ENCODE measurements at places on chromosomes 11 and 22. TPM values are rescaled to one million over a fixed set of nuclear protein-coding genes. Genes with fewer than 3 reads are reported as not detected.

DEUP1 gene
- total RNA-seq, result not detected

GRCh38 chr22:26632422-26633155 is 10.8 kb downstream of the CRYBA4 start:
- DNase-seq, result no peak

DNA sequence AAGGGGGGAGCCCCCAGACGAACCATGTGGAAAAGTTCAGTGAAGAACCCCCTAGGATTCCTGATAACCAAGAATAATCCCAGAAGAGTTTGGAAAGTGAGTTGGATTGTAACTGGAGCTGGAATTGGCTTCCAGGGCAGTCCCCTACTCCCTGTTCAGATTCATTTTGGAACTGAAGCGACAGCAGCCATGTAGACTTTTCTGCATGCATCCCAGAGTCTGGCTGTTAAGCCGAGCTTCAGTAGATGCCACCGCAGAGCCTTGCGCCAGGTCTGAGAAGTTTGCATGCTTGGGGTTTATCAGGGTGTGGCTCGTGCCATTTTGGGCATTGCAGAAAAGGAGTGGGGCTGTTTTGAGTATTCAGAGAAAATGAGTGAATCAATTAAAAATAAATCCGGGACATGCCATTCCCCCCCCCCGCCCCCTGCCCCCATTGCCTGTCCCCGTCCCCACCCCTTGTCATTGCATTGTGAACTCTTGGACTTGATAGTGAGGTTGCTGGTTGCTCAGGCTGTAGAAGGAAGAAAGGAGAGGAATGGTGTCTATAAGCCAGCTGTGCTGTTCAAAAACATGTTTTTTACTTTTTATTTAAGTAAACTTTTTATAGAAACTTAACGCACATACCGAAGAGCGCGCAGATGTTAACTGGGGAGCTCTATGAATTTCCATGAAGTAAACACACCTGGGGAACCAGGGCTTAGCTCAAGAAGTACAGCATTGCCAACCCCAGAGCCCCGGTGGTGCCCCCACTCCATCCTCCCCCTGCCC is 71.2 kb downstream of the LDLRAD3 start:
- no peak for DNase-seq

DNA sequence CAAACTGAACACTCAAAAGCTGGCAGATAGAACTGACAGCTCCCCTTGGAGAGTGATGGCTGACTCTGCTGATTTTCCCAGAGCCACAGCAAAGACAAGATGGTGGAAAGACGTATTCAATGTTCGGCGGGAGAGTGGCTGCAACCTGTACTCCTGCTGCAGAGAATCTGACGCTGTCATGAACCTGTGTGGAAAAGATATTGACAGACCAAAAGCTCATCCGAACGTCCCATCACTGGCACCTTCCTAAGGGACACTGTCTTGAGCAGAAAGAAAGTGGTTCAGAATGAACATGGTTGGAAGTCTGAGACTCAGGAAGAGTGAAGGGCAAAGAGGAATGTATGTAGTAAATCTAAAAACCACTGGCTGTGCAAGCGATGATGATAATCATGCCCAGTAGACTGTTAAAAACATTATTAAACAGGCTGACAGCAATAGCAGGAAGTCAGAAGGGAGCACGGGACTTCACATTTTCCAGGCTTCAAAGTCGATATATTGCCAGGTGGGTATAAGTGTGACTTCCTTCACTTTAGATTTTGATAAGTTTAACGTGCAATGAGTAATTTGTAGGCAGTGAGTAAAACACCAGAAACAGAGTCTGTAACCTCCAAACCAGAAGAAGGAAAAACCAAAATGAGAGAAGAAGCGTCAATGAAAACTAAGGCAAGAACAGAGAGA is 6.2 kb upstream of the IL17REL start:
- peak; percentile 57 for DNase-seq

ZNF280A gene
- total RNA-seq, result not detected

DNA sequence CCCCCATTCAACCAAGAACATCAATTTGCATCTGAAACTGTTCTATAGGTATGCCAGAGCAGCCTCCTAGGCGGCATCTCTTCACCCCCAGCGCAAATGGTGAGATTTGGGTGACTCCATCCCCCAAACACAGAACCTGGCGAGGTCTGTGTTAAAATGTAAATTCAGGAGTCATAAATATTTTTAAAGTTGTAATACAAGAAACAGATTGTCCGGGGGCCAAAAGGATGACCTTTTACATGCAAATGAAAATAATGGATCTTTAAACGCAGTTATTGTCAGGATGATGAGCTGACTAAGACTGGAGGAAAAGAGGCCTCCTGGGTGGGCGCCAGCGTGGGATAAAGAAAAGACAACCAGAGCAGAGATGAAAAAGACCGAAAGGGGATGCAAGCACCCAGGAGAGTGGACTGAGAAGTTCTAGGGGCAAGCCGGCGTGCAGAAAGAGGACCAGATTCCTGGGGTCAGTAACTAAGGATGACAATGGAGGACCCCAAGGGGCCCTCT is 16.0 kb upstream of the ADA2 start:
- DNase-seq, result no peak

GRCh38 chr11:117394221-117394925 is 66.7 kb downstream of the CEP164 start:
- DNase-seq, result no peak

- no peak for DNase-seq
These were observed 7.8 kb downstream of the FTH1 start for GRCh38 chr11:61959678-61960077.

DNA sequence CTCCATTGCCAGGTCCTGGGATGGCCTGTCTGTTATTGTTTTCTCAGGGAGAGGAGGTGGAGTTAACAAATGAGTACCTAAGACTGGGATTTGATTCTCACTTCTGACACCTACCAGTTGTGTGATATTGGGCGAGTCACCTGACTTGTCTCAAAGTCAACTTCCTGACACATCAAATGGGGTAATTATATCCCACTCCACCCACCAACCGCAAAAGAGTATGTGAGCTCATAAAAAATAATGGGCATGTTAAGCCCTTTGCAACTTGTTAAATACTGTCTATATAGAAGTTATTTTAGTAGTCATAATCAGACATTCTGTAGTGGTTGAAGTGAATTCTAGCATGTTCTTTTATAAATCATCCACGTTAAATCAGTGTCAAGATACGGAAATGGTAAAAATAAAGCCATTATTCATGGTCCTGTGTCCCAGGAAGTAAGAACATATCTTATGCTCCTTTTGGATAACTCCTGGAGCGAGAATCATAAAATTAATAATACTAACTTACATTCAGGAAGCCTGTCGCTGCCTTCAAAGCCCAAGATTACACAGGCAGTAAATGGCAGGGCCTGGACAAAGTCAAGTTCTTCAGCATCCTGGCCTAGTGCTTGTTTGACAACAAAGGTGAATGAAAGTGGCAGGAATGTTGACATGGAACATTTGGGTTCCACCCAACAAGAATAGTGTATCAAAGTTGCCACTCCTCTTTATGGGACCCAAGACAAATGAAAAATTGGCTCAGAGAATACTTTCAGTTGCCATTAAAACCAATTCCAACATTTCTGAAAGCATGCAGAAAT is 54.3 kb downstream of the SYTL2 start:
- DNase-seq, result peak; percentile 60

- no peak for DNase-seq
These were observed 1.6 kb downstream of the NCAM1 start for GRCh38 chr11:112962579-112963367.

NRXN2 gene
- total RNA-seq, result not detected

DNA sequence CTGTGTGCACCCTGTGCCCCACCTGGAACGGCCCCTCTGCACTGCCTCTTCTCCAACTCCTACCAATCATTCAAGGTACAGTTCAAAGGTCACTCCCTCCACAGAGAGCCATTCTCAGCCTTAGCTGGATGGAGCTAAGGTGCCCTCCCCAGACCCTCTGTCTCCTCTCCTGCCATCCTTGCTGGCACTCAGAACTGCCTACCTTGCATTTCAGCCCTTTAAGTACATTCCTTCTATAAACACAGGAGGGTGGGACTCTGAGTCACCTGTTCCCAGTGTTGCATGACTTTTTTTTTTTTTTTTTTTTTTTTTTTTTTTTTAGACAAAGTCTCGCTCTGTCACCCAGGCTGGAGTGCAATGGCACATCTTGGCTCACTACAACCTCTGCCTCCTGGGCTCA is 8.6 kb downstream of the TTLL1 start:
- DNase-seq, result no peak

DNA sequence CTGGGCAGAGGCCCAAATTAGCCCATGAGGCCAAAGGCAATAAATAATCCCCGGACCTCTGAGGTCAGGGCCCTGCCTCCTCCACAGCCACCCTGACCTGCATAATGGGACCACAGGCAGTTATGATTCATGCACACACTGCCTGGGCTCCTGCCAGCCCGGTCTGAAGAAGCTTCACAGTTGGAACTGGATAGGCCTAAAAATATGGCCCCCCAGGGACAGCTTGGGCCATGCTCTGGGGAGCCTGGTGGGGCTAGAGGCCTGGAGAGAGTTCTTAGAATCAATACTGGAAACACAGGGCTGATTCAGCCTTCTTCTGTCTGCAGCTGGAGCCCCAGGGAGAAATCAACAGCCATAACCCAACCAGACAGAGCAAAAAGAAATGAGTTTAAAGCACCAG is 112.8 kb upstream of the CADM1 start:
- no peak for DNase-seq

- DNase-seq, result no peak
These were observed 34.5 kb downstream of the WT1 start for GRCh38 chr11:32400670-32401369.

GRCh38 chr11:32103941-32104340 is 13.1 kb downstream of the RCN1 start:
- no peak for DNase-seq

DNA sequence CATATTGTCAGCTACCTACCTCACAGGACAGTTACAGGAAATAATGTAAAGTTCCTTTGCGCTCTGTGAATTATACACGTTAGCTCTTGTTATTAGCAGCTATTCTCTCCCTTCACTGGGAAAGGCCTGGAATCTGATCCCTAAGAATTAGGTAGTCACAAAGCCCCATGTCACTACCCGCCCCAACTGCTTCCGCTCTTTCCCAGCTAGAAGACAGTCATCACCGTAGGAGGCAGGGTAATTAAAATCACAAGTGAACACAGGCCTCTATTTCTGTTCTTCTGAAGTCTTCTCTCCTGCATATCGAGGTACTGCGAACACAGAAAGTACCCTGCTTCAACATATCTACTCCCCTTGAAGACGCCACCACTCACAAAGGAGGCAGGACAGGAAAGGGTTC is 12.6 kb upstream of the AHNAK start:
- DNase-seq, result no peak

PRR33 gene
- total RNA-seq, result not detected

DNA sequence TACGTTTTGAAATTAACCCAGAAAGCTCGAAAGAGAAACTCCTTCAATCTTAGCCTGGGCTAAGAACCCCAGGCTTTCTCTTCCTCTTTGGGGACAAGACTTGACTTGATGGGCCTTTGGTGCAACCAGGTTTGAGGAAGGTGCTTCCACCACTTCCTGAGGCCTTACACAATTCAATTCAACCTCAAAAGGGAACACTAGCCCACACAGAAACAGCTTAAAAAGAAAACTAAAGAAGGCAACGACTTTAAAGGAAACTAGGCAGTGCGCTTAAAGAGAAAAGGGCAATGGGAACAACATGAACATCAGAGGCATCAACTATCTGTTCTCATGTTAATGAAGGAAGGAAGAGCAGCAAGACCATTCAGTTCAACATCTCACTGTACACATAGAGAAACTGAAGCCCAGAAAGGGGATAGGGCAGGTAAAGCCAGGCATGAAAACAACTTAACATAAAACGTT is 24.8 kb downstream of the PAK1 start:
- DNase-seq, result no peak

DNA sequence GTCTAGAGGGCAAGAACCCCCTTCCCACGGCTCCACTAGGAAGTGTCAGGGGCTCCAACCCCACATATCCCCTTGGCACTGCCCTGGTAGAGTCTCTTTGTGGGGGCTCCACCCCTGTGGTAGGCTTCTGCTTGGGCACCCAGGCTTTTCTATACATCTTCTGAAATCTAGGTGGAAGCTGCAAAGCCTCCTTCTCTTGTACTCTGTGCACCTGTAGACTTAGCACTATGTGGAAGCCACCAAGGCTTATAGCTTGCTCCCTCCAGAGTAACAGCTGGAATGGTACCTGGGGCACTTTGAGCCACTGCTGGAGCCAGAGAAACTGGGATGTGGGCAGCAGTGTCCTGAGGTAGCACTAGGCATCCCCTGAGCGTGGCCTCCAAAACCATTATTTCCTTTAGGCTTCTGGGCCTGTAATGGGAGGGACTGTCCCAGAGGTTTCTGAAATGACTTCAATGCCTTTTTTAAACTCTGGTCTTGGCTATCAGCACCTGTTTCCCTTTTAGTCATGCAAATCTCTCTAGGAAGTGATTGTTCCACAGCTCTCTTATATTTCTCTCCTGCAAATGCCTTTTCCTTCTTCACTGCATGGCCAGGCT is 68.4 kb downstream of the TRAF6 start:
- DNase-seq, result no peak

CSNK2A3 gene
- total RNA-seq, result 1.0 TPM

DNA sequence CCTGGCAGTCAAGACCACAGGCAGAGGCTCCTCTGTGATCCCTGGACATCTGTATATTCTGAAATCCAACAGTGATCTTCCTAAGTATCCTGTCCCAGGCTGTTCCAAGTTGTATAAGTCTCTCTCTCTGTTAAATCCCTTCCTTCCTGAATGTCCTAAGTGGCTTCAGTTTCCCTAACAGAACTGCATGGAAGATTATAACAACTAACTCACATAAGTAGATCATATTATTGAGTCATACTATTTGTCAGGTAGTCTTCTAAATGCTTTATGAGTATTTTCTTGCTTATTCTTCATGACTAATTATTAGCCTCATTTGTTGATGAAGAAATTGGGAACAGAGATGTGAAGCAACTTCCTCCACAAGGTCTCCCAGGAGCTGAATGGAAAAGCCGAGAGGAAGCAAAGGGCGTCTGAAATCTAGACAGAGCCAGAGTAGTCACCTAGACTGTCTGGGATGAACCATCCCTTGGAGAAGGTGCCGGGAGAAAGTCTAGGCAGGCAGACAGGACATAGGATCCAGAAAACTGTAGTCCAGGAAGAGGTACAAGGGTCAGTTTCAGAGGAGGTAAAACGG is 93.2 kb upstream of the FAT3 start:
- DNase-seq, result no peak

NNMT gene
- not detected for total RNA-seq

- no peak for DNase-seq
These were observed 3.6 kb upstream of the IGF2 start for GRCh38 chr11:2142762-2143202.

- no peak for DNase-seq
These were observed 64.5 kb downstream of the C11orf91 start for GRCh38 chr11:33636104-33636503.

HORMAD2 gene
- not detected for total RNA-seq

GRCh38 chr11:66136752-66137123 is 66.7 kb downstream of the PACS1 start:
- DNase-seq, result no peak

DNA sequence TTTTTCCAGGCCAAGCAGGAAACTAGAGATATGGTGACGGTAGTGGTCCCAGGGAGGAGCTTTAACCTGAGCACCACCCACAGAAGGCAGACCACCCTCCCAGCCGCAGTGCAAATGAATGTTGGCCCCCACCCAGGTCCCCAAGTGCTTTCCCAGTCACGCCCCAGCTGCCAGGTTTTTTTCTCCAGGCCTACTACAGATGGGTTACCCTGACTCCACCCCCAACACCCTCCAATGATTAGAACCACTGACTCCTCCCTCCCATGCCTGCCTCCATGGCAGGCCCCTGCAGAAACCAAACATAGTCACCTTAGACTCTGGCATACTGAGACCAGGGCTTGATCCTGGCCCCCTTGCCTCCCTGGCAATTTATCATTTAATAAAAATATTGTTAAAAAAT is 58.7 kb upstream of the CHST1 start:
- no peak for DNase-seq
